HT-29 (cell line): ENCODE measurements at places on chromosomes 6 and 20.

- DNase-seq, result no peak
Observed at GRCh38 chr20:5511505-5511904, 194.8 kb upstream of the PROKR2 start.

DNA sequence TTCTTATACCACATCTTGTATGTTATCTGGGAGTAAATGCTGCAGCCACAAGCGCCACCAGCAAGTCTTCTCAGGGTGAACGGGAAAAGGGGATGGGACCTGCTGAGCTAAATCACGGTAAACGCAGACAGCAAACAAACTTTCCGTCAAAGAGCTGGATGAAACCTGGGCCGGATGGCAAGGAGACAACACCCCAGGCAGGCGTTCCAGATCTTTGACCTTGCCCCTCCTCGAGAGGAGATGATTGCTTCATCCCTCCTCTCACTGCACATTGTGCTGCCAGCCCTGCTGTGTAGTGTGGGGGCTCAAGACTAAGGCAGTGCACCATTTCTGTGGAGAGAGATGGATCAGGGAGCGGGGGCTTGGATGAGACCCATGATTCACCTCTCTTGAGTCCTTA, 9.8 kb downstream of the RAET1E start:
- peak; percentile 4 for DNase-seq

DNA sequence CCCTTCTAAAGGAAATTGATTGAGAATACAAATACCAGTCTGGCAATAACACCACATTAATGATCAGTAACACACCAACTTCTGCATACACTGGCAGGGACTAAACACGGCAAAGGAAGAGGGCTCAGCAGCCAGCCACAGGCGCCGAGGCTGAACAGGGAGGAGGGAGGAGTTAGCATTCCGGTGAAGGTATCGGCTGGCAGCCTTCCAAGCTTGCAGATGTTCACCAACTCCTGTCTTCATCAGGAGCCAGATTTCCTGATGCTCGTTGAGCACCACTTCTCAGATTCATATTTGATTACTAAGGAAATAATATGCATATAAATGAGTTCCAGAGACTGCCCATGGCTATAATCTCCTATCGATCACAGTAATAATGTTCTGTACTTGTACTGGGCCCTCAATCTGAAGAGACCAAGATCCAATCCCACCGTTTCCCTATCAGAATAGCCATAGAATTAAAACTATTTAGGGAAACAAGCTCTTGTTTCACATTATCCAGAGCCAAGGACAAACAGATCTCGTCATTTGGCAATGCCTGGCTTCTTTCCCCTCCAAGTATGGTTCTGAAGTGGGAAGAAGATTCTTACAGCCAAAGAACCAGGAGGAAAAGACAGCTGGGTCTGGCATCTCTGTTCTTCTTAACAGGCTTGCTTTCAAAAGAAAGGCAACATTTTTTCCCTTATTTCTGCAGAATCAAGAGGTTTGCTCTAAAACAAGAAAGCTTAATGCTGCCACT, 42.2 kb downstream of the GFOD1 start:
- DNase-seq, result peak; percentile 90

GRCh38 chr20:63934271-63935068, 21.7 kb downstream of the UCKL1 start:
- no peak for DNase-seq

DNA sequence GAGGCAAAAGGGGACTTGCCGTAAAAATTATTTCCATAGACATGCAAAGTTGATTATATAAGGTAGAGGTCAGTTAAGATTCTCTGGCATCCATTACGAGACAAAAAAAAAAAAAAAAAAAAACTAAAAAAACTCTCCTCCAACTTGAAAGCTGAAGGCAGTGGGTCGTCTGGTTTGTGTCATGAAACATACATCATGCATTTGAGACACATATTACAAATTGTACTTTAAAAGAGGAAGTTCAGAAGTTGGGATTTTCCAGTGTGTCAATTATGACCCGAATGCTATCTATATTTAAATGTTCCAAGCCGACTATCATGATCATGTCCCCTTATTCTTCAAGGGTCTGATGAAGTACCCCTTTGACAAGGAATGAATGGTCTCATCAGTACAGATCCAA, 125.1 kb downstream of the ZNF217 start:
- no peak for DNase-seq

GRCh38 chr6:31446481-31446880, 43.1 kb downstream of the MICA start:
- no peak for DNase-seq

DNA sequence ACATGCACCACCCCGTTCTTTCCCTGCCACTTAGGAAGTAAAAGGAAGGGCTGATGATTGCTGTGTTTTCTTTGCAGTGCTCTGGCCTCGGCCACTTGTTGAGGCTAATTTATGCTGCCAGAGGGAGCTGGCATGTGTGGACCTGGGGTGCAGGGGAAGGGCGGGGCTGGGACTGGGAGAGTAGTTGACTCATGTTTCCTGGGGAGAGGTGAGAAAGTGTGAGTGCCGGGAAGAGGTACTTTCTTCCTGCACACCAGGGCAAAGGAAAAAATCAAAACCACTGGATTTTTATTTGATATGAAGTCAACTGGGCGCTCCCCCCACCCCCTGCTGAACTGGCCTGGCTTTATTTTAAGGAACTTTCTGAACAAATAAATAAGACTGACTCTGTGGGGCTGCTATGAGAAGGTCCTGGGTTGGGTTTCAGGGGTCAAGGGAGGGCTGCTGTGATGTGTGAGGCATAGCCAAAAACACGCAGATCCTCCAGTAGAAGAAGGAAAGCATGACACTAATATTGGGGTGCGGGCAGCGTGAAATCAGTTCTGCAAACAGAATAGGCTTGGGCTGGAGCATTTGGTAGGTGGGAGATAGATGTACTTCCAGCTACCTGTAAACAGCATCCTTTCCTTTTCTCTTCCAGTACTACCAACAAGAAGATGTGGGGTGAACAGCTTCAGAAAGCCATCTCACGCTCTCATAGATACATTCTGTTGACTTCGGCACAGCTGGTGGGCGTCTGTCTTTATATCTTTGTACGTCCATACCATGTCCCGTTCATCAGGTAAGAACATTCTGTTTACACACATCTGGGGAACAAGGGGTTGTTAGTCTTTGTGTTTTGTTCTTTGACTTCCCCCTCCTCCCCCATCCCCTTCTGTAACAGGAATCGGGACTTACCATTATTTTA, 87.5 kb downstream of the SYNJ2 start:
- DNase-seq, result peak; percentile 82

- peak; percentile 66 for DNase-seq
Observed at GRCh38 chr6:36962874-36963273, 8.3 kb downstream of the PI16 start.

- DNase-seq, result no peak
Observed at GRCh38 chr6:11607383-11607782, 69.8 kb downstream of the TMEM170B start.

GRCh38 chr6:100305209-100305869, 159.4 kb downstream of the SIM1 start:
- DNase-seq, result no peak

GRCh38 chr20:12053353-12053752, 135.7 kb downstream of the BTBD3 start:
- no peak for DNase-seq

- no peak for DNase-seq
Observed at GRCh38 chr6:121309768-121310469, 24.4 kb downstream of the TBC1D32 start.

DNA sequence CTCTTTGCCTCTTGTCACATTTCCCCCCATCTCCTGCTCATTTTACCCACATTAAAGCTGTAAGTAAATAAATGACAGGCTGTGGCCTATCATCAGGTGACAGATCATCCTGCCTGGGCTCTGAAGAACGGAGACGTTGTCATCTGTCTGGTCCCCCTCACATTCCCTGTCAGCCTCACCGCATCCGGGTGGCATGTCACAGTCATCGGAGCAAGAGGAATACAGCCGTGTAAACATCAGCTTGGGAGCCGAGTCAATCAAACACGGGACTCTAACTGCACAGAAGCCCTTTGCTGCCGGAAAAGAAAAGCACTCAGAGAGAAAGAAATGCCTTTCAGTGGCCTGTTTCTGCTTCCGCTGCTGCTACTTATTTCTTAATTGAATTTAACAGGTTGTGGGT, 371.9 kb upstream of the ID4 start:
- peak; percentile 35 for DNase-seq

DNA sequence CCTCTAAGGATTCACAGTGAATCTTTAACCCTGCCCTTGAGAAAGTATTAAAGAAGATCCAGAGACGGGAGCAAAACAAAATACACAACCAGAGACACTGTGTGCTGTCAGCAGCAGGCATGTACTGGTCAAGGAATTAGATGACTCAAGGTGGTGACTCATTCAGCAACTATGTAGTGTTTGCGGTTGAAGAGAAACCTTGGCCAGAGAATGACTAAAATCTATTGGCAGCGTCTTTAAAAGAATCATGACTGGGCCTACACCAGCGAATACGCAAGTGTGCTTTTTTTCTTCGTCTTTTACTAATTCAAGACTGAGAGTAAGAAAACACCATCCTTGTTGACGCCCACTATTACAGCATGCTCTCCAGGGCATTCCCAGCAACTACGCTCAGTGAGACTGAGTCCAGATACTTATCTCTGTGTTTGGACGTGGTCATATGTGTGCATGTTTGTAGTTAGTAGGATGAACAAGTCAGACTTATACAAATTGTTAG, 72.4 kb upstream of the BACH2 start:
- DNase-seq, result peak; percentile 87

GRCh38 chr20:22403632-22404361, 180.6 kb downstream of the FOXA2 start:
- no peak for DNase-seq

- no peak for DNase-seq
Observed at GRCh38 chr20:25191689-25192088, 3.8 kb upstream of the ENTPD6 start.

- no peak for DNase-seq
Observed at GRCh38 chr6:158338311-158339112, 26.2 kb downstream of the TULP4 start.

DNA sequence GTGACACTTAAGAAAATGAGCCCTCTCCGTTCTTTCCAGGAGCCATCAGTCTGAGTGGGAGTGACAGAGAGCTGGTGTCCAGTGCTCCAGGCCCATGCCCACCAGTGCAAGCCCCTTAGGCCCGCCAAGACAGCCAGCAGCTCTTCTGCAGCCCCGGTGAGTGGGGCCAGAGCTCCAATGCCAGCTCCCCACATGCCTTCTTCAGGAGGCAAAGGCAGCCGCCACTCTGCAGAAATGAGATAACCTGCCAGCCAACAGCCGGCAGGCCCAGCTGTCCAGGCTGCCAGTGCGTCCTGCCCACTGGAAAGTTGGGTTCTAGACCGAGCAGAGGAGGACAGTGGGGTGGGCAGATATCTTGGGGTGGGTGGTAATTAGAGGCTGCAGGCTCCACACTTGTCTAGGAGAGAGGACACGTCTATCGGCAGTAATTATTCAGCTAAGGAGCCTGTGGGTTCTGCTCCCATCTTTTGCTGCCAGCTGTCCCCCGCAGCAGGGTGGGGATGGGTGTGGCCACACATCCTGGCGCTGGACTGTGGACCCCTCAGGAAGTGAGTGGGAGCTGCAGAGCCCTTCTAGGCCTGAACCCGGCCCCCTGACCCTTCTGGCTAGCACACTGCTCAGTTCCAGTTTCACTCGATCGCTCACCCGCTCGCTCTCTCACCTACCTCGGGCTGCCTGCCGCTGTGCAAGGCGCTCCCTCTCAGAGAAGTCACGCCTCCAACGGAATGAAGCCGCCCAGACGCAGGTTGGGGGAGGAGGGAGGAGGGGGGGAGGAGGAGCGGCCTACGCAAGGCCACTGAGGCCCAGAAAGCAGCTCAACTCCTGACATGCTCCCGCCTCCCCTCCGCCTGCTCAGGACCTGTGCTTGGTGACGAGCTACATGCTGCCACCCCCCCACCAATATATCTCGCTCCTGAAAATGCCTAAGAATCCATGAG, 3.6 kb downstream of the GRM4 start:
- DNase-seq, result no peak

GRCh38 chr20:36107881-36108280, 46.7 kb upstream of the EPB41L1 start:
- no peak for DNase-seq

- DNase-seq, result no peak
Observed at GRCh38 chr6:55011034-55011433, 163.3 kb upstream of the HCRTR2 start.

- DNase-seq, result no peak
Observed at GRCh38 chr20:43190332-43190953, 737 bp upstream of the PTPRT start.

- DNase-seq, result no peak
Observed at GRCh38 chr6:5537967-5538366, 276.7 kb downstream of the FARS2 start.

DNA sequence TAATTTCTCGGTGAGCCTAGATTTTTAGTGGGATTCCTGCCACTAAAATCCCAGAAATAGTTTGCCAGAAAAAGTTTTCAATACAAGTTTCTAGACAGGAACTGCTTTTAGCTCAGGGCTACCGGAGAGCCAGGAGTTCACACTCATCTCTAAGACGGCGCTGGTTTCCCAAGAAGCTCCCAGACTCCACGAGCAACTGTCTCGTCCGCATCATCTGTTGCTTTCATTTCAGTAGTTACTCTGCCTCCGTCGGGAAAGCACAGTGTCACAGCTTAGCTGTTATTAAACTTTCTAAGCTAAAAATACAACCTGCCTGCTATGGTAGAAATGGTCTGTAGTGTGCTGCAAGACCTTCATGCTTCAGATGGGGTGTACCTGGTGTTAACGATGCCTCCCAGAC, 197.3 kb upstream of the SNX9 start:
- DNase-seq, result no peak

DNA sequence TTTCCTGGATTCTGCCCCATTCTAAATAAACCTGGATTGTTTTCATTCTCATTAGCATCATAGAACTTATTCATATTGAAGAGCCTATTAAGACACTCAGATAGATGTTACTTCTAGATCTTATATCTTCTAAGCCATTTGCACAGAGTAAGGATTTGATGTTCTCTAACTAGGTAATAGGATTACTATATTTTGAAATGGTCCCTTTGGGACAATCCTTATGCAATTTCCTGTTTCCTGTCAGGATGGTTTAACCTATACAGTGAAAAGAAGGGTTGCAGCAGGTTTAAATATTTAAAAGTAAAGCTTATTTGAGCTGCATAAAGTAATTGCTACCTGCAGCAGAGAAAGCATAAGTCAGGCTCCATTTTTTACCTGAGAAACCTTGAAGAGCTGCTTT, 860.1 kb downstream of the TFAP2A start:
- DNase-seq, result no peak

DNA sequence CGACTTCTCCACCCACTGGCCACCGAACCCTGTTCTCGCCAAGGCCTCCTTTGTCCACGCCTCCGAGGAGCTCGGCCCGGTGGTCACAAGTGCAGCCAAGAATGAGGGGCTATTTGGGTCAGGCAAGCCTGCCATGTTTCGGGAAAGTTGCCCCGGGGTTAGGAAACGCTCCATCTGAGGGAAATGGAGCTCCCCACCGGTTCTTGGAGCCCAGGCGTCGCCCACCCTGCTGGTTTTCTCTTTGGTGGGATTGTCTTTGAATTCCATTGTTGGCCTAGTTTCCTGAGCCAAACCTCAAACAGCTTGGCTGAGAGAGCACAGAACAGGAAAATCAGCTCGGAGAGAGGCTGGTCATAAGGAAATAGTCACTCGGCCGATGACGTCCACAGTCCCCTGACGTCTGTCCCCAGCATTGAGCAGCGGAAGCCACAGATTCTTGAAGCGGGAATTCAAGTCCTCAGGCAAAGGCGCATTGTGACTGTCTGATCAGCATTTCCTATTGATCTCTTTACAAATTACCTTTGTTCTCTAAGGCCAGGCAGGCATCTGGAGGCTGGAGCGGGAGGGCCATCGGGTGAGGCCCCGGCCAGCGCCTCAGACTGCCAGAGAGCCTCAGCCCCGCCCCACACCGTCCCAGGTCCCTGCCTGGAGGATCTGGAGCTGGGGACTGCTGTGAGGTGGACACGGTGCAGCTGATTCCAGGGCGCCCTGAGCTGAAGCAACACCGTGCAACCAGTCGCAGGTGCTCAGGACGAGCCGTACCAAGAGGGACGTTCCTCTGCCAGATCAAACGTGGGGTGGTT, 138.6 kb downstream of the DLL1 start:
- DNase-seq, result peak; percentile 15
